ENCODE measurements at places on chromosomes 11 and 22.

- no peak for DNase-seq
These were observed 21.9 kb downstream of the MMP13 start for GRCh38 chr11:102933627-102934026.

GRCh38 chr11:24622262-24622661, 125.4 kb downstream of the LUZP2 start:
- DNase-seq: no peak

DNA sequence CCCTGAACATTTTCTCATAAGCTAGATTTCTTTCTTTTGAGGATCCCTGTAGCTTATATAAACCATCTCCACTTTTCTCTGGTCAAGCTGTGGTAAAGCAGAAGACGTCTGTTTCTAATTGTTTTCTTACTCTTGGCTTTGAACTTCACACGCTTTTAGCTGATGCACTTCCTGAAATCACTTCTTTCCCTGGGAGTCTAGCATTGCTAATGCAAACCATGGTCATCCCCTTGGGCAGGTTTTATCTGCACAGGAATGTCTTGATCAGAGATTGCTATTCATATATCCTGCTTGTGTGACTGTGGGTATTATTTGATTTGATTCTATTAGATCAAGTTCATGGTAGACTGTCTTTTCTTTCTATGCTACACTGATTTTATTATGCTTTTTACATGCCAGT, 199.2 kb upstream of the POU2AF2 start:
- DNase-seq: no peak

DNA sequence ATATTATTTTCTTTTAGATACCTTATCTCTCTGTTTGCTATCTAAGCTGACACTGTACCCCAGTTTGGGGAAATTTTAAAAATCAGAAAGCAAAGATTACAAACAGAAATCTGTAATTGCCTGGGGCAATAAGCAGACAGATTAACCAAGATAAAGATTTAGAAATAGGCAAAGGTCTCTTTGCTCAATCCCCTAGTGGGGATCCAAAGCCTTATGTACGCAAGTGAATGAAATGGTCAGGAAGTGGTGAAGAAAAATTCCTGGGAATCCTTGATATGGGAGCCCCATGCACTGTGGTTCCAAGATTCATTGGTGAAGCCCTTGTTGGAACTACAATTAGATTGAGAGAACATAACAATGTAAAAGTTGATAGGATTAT, 139.5 kb upstream of the GUCY1A2 start:
- no peak for DNase-seq

- DNase-seq: peak; percentile 28
These were observed at the start of gene CST6 for GRCh38 chr11:66011785-66012303. CST6 (plus strand) TSS chr11:66012008; CDS start chr11:66012045, 37 bp downstream.

GRCh38 chr11:120815319-120816100, 208.4 kb upstream of the TBCEL start:
- no peak for DNase-seq

DNA sequence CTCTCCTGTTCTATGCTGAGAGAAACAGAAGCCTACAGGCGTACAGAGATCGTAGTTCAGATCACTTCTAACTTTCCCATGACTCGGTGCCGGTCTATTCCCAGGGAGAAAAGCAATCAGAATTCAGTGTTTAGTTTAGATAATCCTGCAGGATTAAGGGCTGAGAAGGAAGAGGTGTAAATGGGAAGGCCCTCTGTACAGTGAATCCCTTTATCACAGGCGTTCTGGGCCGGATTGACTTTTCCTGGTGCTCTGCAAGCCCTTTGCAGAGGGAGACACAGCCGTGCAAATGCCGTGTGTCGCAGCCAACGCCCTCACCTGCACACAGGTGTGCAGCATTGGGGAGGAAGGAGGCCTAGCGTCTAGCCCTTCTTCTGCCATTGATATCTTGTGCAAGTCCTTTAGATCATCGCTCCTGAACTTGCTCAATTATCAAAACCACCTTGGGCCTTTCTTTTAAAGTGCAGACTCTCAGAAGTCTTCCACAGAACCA, 90.6 kb downstream of the DSCAML1 start:
- DNase-seq: peak; percentile 56

GRCh38 chr22:43226377-43227238, 39.7 kb upstream of the TTLL12 start:
- DNase-seq: no peak
